ENCODE measurements at places on chromosomes 11 and 22.
A peak's percentile ranks its signal among the peaks of the same experiment; 100 is the strongest.

DNA sequence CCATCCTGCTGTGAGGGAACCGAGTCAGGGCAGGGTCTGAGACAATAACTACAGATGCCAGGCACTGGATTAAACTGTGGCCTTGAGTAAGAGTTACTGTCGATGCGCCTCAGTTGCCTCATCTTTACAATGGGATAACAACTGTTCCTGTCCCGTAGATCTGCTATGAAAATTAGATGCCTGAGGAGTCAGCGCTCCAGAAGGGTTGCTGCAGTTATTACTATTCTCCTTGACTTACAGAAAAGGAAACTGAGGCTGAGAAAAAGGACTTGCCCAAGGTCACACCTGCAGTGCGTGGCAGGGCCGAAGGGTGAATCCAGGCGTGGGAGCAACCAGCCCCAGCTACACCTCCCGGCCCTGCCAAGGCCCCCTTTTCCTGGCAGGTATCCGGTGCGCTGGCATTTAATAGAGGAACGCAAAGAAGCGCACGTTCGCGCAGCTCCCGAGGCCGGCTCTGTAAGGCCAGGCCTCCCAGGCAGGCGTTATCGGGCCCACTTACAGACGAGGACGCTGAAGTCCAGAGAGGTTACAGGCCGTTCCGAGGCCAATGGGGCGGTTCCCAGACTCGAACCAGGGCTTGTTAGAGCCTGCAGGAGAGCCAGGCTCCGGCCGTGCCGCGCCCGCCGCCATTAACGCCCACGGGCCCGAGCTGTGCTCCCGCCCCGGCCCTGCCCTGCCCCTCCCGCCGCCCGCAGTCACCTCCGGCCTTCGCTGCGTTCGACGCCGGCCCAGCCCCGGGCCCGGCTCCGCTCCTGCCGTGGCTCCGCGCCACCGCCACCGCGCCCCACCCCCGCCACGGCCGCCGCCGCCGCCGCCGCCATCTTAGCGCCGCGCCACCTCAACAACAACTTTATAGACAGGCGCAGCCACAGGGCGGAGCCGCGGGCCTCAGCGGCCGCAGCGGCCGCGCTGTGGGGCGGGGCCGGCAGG is at the start of gene C11orf68:
TSS of gene C11orf68 (minus strand) at position 852 of the 930 bp plus-strand sequence. CDS start at position 821, 31 bp downstream.
- DNase-seq = no peak

DNA sequence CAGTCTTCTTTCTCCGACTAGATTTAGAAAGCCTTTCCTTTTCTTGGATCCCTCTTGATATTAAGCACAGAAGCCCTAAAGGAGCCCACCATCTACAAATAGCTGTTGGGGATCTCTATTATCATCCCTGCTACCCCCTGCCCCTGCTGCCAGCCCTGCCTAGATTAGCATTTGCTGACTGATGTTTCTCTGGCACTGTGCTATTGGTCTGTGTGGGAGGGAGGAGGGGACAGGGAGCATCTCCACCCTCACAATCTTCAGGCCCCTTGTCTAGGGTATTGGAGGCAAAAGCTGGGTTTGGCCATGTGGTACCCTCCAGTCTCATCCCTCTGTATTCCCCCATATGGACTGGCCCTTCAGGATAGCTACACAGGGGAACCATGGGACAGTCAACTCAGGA is 6.2 kb downstream of the USH1C start:
- DNase-seq = no peak

GRCh38 chr11:78789375-78789774 is 214.7 kb upstream of the NARS2 start:
- no peak for DNase-seq

DNA sequence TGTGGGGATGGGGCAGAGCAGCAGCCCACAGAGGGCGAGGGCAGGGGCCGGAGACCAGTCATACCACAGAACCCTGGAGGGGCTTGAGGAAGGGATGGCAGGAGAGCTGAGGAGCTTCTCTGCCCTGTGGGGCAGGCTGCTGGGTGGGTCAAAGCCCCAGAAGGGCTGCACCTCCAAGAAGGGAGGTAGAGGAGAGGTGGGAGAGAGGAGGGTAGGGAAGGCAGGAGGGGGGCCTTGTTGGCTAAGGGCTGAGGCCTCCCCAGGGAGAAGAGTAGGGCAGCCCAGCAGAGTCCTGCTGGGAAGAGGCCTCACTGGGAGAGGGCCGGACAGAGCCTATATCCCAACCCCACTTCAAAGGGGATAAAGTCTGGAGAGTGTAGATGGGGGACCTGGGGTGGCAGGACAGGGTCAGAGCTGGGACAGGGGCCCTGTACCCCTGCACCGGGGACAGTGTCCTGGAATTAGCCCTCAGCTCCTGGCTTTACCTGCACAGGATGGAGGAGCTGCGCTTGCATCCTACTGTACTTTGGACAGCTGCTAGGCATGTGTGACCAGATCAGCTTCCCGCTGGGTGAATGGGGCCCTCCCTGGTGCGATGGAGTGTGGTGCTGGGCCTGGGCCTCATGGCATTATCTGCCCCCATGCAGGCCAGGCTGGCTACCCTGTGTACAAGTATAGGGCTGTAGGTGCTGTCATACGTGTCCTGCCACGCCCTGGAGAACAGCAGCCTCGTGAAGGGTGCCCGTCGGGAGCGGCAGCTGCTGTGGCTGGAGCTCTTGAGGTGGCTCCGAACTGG is 7.3 kb downstream of the DGCR6L start:
- peak; percentile 0 for DNase-seq

- DNase-seq = no peak
Observed at GRCh38 chr22:32850591-32851517, 49.3 kb downstream of the TIMP3 start.

DNA sequence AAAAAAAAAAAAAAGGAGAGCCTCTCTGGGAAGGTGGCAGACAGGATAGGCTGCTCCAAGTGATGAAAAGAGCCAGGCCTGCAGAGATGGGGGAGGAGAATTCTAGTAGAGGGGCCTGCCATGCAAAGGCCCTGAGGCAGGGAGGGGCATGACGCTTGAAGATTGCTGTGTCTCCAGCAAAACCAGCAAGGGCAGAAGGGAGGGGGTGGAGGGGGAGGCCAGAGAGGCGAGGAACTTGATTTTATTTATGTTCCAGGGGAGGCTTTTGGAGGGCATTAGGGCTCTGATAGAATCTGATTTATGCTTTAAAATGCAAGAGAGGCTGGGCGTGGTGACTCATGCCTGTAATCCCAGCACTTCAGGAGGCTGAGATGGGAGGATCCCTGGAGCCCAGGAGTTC is 16.7 kb upstream of the PACSIN2 start:
- DNase-seq = no peak

DNA sequence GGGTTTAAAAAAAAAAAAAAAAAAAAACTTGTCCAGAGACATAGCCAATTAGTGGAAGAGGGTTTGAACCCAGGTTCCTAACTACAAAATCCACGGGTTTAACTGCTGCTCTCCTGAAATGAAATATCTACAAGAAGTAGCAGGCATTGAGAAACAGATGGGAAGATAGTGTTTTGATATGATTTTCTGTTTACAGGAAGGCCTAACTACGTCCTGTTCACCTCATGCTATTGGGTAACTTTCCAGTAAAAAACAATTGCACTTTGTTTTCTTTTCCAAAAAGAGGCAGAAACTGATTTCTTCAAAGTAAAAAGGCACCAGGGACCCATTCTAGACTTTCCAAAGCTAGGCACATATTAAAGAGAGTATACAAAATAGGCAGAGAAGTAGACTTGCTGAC is 5.9 kb upstream of the C11orf91 start:
- DNase-seq = no peak

DNA sequence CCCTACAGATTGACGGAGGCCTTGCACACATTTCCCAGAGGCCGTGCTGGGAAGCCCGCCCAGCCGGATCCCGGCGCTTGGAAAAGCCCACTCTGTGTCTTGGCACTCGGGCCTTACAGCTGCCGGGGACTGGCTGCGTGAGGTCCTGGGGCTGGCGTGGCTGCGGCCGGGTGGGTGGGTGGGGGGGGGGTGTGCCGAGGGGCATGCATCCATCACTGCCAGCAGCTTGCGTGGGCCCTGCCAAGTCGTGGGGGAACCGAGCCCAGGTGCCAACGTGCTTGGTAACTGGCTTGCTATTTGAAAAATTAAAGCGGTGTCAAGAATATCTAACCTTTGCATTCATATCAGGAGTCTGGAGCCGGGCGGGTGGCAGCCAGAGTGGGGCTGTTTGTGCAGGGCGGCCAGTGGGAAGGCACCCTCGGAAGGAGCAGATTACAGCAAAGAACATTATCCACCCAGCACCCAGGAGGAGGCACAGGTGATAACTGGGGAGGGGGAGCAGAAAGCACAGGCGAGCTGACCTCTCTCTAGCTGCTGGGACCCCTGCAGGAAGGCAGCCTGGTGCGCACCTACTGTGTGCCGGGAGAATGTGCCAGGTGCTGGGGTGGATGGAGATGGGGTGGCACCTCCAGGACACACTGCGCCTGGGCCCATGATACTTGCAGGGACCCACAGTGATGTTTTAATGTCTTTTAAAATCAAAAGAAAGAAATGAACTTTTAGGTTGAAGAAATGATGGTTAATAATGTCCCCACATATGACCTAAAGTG is 28.5 kb upstream of the SMIM38 start:
- DNase-seq = no peak

DNA sequence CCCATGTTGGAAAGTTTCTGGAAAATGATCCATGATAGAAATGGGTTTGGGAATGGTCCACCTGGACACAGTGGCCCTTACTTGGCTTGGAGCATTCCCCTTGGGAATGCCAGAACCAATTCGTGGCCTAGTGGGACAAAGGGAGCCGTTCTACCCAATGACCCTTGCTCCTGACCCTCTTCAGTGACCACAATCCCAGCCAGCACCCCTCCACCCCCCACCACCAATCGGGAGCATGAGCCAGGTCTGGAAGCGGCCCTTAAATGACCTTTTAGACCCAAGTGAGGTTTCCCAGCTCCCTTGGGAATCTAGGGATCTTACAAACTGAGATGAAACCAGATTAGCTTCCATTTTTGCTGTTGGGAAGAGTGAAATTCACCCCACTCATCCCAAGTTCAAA is 51.3 kb upstream of the CDON start:
- DNase-seq = no peak

DNA sequence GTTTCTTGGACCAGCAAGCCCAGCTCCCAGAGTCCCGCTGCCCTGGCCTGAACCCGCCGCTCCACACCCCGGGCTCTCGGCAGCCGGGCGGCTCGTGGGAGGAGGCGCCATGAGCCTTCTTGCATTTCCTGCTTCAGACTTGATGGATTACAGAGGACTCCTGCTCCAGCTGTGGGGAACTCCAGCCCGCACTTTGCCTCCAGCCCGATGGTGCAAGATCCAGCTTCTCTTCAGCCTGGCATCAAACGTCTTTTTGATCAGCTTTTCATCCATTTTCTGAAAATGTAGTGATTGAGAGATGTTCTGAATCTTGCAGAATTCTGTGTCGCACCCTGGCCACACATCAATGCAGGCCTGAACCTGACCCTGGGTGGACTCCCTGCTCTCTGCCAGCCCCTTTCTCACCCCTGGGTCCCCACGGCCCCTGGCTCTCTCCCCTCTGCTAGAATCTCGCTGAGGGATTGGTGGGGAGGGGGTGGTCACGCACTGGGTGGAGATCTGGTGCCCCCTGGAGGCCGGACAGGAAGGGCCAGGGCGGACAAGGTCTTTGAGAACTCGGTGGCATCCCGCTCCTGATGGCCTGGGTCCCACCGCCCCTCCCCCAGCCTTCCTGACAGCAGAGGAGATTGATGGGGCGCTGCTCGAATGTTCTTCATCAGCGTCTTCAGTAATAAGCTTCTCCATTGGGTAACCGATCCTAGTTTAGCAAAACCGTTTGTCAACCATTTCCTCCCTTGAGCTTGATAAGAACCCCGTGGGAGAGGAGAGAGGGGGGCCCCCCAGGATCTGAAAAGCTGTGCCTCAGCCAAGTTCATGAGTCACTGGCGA is 12.1 kb upstream of the NFAM1 start:
- peak; percentile 91 for DNase-seq

- no peak for DNase-seq
Observed at GRCh38 chr11:33737362-33737821, 1.2 kb upstream of the CD59 start.

DNA sequence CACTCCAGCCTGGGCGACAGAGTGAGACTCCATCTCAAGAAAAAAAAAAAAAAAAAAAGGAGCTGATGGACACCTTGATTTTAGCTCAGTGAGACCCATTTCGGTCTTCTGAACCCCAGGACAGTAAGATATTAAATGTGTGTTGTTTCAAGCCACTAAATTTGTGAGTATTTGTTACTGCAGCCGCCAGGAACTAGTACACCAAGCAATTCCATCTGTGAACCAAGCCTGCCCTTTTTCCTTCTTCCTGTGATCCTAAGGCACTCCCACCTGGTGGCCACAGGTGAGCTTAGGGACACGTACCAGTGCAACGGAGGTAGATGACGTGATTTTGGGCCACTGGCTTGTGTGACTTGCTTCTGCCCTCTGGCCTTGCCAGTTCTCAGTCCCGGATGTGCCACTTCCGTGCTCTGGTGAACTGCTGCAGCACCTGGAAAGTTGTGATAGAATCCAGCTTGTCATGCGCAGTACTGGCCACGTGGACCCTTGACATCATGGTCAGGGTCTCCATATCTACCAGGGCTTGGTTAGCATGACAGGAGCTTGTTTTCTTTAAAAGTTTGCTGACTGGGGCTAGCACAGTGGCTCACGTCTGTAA is 19.6 kb upstream of the ATXN10 start:
- DNase-seq = no peak

DNA sequence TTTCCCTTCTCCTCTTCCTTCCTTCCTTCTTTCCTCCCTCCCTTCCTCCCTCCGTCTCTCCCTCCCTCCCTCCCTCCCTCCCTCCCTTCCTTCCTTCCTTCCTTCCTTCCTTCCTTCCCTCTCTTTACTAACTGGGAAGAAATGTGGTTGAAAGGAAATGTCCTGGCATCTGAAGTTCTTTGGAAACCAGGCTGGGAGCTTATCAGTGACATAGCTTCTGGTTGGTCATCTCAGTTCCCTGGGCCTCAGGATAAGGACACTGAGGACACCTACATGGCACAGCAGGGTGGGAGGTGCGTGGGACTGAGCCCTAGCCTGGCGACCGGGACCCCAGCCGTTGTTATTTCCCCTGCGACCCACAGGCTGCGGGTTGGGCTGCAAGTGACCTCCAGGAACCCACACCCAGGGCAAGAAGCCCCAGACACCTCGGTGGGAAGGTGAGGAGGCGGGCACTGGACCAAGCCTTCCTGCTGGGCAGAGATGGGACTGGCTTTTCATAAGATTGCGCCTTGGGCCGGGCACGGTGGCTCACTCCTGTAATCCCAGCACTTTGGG is 1486.5 kb downstream of the TBC1D22A start:
- DNase-seq = no peak

GRCh38 chr11:128235426-128235825 is 351.9 kb downstream of the ETS1 start:
- DNase-seq = no peak

DNA sequence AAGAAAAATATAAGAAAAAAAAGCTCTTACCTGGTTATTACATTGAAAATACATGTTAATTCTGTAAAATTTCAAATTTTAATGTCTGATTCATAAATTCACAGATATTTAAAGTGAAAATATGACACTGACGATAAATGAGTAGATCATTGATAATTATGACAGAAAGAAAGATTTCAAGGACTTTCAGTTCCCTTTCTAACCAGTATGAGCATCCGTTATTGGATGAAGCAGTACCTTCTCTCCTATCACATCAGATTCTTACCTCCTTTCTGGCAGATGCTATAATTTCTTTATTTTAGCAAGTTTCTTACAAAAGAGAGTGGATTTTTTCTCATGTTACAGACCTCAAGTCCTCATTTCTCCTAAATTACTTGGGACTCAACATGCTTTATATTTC is 847.3 kb downstream of the JRKL start:
- no peak for DNase-seq

All from neural progenitor cell (in vitro differentiated cells).